NCI-H2081 treated with DMSO at 0.1 percent for 48 hours (cell line): ENCODE measurements at places on chromosomes 3 and 15.

DNA sequence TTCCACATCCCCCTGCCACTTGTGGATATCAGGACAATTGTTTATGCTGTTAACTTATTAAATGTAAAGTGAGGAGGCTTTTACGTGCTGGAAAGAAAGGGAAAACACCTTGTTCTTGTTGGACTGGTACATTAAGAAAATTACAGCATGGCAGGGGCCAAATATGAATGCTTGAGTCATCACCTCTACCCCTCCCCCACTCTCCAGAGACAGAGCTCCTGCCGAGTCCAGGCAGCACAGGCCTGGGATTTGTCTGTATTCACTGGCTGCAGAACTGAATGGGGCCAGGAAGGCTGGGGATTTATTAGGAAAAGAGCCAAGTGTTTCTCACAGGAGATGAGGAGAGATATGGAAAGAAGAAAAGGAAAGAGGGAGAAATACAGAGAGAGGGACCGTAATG is 308.9 kb downstream of the EPHB1 start:
- no peak for DNase-seq

DNA sequence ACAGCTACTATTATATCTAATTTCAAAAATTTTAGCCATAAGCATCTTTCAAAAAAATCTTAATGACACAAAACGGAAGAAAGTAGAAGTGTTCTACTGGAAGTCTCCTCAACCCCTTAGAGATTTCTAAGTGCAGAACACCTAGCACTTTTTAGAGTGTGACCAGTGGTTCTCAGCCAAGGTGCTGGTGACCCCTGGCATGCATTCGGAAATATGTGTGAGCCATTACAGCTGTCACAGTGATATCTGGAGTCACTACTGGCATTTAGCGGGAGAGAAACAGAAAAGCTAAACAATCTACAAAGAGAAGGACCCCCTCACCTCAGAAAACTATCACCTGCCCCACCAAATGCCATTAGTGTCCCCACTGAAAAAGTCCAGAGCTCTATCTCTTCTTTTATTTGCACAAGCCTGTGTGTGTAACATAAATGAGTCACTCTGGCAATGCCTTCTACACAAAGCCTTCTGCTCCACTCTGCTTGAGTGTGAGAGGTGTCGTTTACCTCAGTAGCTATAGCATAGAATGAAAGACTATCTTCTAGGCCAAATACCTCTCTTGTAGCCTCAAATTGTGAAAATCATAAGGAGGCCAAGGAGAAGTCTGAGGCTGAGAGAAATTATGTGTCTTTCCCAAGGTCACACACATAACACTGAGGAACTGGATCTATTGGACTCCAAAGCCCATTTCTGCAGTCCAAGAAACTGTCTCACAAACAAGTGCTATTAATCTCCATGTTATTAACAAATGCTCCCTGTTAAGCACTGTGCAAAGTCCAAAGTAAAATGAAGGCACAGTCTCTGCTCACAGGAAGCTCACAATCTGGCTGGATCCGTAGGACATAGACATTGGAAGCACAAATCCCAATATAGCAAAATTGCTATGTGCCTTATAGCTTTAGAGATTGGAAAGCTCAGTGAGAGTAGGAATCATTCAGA is 28.5 kb upstream of the KCNMB2 start:
- DNase-seq, result no peak

DNA sequence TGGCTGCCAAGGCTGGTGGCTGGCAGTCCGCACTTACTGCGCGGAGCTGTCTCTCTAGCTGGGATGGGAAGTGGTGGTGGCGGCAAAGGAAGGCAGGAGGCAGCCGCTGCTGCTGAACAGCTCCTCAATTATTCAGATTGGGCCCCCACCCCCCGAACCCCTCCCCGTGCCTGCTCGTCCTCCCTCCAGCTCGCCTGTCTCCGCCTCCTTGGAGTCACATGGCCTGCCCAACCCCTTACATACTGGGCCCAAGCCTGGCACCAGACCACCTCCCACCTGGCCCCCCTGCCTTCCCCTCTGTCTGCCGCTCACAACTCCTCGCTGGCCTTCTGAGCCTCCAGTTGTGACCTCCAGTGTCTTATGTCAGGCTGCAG is at the start of gene SLC7A14:
Gene SLC7A14, minus strand, starts transcription at position 139 of the 374 bp plus-strand sequence. CDS start 59,139 bp downstream, outside the sequence.
- DNase-seq, result no peak

DNA sequence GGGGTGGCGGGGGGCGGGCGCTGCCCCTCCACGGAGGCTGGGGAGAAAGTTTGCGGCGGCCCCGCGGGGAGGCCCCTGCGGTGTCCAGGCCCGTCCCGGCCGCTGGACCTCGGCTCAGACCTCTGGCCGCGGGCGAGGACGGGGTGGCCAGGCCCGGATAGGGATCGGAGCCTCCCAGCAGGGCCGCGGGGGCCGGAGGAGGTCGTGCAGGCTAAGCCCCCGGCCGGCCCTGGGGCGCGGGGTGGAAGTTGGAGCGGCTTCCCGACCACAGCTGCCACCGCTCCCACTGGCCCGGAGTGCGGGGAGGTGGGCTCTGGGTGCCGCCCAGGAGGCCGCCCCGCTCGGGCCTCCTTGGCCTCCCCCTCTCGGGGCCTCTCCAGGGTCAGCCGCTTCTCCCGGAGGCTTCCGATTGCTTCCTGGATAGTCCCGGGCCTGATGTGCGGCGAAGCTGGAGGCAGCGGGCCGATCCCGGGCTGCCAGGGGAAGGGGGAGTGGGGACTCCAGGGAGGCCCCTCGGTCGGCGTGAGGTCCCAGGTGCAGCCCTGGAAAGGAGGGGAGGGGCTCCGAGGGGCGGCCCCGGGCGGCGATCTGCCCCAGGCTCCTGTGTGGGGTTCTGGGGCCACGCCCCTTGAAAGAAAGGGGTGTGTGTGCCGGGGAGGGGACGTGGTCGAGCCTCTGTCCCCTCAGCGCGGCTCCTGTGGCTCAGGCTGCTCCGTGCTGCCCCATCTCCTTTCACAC is 907 bp downstream of the PLXNA1 start:
- DNase-seq, result no peak

GRCh38 chr3:169026543-169027182 is 636.8 kb downstream of the MECOM start:
- no peak for DNase-seq

- no peak for DNase-seq
These were observed 85.1 kb downstream of the ZBTB20 start for GRCh38 chr3:115062009-115062408.

DNA sequence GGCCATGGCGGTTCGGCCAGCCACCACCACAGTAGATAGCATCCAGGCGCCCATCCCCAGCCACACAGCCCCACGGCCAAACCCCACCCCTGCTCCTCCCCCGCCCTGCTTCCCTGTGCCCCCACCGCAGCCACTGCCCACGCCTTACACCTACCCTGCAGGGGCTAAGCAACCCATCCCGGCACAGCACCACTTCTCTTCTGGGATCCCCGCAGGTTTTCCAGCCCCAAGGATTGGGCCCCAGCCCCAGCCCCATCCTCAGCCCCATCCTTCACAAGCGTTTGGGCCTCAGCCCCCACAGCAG is 29.5 kb downstream of the PTPN23 start:
- DNase-seq, result no peak

GRCh38 chr3:170442947-170443346 is 24.3 kb downstream of the CLDN11 start:
- no peak for DNase-seq

GRCh38 chr3:124424396-124424795 is 305.9 kb upstream of the UMPS start:
- no peak for DNase-seq

- DNase-seq, result no peak
These were observed 82.3 kb downstream of the AAGAB start for GRCh38 chr15:67172172-67172571.

GRCh38 chr3:20064796-20065564 is 24.7 kb downstream of the KAT2B start:
- no peak for DNase-seq

DNA sequence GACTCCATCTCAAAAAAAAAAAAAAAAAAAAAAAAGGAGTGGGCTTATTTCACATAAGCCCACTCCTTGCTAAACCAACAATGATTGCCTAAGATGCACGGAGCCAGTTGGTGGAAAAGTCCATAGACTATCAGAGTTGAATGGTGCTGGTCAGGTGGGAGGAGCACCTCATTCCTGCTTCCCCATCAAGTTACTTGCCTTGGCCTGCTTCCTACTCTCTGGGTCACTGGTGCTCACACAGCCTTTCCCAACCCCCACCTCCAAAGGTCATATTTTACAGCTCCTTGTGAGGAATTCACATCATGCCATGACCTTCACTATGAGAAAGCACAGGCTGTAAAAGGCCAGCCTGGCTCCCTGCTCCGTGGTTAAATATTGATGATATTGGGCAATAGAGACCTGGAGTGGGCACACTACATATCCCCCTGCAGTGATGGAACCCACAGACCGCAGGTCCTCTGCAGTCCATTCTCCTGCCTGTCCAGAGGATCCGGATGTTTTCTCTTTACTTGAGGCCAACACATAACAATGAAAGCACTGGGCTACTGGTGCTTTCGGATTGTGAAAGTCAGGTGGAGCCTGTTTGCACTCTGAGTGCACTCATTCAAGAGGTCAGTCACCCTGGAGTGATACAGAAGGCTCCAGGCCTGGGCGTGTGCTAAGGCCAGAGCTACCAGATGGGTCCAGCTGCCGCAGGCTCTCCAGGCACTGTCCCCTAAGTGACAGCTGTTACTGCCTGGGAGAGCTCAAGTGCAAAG is at the start of gene SLC51B:
Gene SLC51B, plus strand, starts transcription at position 664 of the 758 bp plus-strand sequence. CDS start 4,618 bp downstream, outside the sequence.
- no peak for DNase-seq

DNA sequence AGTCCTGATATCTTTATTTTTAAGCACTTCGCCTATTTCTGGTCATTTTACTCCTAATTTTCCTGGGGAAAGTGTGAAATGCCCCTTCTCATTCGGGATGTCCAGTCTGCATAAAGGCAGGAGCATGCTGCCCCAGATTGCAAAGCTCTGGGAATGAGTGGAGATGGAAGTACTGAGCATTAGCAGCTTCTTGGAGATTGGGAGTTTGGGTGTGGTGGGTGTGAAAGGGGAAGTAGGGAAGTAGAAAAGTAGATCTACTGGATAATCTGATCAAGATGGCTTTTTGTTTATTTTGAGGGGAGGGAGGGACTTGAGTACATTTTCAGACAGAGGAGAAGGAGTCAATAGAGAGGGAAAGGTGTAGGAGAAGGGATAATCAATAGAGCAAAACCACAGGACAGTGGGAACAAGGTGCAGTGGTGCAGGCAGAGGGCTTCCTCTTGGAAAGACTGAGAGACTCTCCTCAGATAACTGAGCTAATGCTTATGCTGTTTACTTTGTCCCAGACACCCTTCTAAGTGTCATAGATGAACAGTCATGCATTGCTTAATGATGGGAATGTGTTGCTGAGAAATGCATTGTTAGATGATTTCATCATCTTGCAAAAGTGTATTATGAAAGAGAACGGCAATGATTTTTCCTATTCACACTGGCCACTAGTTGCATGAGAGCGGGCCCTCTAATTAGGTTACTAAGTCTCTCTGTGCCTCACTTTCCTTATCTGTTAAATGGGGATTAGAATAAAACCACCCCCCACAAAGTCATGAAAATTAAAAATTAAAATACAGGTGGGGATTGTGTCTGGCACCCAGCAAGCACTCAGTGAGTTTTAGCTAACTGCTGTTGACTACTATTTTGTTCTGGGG is 45.5 kb downstream of the PHLDB2 start:
- no peak for DNase-seq

GRCh38 chr3:72666447-72666755 is 181.8 kb downstream of the SHQ1 start:
- no peak for DNase-seq

DNA sequence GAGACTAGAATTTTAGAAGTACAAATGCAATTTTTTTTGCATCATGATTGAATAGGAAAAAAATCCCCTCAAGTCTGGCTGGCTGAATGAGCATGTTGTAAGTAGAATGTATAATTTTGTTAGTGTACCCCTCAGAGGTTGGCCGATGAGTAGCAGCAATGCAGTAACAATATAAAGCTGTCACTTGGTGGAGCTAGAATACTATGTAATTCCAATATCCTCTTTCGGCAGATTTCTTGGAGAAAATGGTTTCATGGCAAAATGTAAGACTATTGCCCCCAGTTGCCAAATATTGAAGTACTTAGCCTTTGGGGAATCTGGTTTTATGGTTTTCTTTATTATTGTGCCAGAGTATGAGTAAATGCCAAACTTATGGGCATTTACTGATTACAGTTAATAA is 39.8 kb upstream of the SGO1 start:
- DNase-seq, result peak; percentile 5

GRCh38 chr3:59895972-59896371 is 846.1 kb upstream of the CFAP20DC start:
- DNase-seq, result no peak

GRCh38 chr15:40243126-40243810 is 4.4 kb downstream of the PAK6 start:
- no peak for DNase-seq

GRCh38 chr15:60087561-60087960 is 83.5 kb downstream of the FOXB1 start:
- no peak for DNase-seq

DNA sequence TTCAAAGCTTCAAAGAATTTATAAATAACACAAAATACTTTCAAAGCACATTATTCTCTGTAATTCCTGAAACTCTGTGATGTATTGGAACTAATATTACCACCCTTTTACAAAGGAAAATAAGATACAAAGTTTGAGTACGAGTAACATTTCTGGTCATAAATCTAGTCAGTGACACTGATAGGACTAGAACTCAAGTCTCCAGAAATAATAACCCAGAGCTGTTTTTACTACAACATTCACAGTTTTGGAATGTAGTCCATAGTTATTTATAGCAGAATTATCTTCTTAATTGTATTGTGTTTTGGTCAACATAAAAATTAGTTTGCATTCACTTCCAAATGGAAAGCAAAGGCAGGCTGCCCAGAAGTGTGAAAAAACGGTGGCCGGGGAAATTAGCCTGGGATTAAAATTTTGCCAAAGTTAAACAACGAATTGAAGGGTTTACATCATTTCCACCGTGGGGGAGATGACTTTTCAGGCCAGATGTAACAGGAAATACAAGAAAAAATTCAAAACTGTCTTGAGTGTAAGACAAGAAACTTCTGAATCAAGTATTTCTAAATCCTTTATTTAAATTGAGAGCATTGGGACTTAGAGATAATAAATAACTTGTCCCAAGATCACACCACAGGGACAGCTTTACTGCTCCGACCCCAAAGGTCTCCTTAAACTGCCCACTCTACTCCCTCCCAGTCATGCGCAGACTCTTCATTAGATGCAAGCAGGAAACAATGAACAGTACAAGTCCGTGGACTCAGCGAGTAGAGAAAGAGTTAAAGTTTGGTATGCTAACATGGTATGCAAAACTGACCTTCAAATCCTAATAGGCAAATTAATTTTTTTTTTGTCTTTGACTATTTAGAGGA is 74.3 kb upstream of the VGLL4 start:
- no peak for DNase-seq

GRCh38 chr3:74535281-74535680 is 79.2 kb downstream of the CNTN3 start:
- DNase-seq, result no peak

DNA sequence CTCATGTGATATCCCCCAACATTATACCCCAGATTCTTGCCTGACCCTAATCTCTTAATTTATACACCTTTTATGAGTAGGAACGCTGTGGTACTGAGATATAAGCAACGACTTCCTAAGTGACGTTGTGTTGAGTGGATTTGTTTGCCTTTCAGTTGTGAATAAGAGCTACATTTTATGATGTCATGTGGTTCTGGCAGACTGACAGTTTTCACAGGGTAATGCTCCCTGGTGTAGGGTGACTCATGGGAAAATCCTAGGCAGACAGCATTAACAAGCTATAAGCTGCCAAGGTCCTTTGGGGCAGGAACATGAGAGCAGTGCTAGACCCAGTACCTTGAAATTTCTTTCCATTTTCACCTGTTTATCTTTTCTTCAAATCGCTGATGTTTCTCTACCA is 11.2 kb downstream of the C3orf52 start:
- DNase-seq, result no peak

GRCh38 chr3:34000301-34000700 is 201.9 kb downstream of the PDCD6IP start:
- DNase-seq, result no peak
